ELR (cell line): ENCODE measurements at places on chromosomes 1 and 21.
A peak's percentile ranks its signal among the peaks of the same experiment; 100 is the strongest.

- DNase-seq: no peak
Measured at GRCh38 chr21:32239551-32239950, 39.3 kb downstream of the MIS18A start.

- no peak for DNase-seq
Measured at GRCh38 chr1:175265091-175265490, 72.5 kb upstream of the KIAA0040 start.

DNA sequence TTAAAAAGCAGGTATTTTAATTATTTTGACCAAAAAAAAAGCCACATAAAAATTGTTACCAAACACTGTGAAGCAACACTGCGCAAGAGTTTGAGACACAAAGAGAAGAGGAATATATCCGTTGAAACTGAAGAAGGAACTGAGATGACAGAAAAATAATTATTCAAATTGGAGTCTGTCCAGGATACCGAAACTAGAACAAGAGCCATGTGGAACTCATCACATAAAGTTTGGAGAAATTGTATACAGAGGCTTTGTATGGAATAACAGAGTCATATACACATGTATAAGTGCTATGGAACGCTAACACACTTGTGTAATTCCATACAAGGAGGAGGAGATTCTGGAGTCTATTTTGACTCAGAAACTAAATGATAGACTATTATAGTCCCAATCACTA lies 675.1 kb upstream of the ADGRL2 start:
- DNase-seq: no peak

DNA sequence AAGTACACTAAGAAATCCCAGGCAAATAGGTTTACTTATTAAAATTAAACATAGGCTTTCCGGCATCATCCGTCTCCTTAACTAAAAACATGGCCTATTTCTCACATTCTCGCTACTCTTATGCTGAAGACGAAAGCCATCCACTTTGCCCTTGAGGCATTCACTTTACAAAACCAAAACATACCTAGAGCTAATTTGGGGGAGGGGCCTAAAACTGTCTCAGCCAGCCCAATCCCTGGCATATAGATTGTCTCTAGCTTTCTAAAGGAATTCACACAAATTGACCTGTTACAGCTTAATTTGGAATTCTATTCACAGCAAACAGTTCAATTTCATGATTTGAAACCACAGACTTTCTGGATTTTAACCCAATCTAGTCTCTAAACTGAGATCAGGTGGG lies 34.8 kb downstream of the SLC35D1 start:
- no peak for DNase-seq

DNA sequence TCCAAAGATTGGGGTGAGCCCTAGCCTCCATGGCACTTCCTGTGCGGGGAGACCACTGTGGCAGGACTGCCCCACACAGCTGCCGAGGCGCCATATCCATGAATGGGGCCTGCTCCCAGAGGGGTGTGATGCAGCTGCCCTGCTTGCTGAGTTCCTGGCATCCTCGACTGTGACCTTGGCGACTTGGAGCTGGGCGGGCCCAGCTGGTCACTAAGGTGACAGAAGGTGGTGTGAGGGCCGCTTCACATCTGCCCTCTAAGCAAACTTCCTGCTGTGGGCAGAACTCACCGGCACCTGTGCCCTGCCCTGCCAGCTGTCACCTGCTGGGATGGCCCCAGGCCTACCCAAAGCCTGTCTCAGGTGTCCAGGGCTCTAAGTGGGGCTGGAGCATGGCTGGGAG lies 9.0 kb downstream of the TMEM61 start:
- no peak for DNase-seq

- DNase-seq: no peak
Measured at GRCh38 chr1:194903524-194903923, 1704.7 kb downstream of the KCNT2 start.

DNA sequence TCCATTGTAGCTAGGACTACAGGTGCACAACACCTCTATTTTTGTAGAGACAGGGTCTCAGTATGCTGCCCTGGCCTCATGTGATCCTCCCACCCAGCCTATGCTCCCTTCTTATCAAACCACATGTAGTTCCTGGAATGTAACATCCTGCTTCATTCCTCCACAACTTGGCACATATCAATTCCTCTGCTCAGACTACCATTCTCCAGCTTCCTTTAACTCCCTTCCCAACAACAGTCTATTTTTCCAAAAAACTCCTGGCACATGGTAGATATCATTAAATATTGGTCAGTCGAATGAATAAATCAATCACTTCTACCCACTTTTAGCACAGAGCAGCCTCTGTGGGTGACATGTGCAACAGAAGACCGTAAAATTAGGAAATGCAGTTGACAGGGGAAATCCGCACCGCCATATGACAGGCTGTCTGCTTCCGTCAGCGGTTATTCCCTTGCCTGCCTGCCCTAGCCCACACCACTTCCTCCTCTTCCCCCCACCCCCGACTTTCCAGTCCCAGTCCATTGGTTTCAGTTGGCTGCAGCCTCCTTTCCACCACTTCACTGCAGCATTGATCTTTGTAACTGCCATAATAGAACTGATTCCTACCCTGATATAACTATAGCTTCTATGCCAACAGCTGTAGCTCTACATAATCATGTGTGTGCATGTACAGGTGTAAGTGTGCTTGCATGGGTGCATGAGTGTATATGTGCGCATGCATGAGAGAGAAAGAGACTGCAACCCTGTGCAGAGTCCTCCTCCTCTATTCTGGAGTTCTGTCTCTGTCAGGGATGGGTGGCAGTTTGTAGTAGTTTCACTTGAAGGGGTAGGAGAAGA lies 6.8 kb upstream of the AKR1A1 start:
- DNase-seq: no peak

- no peak for DNase-seq
Measured at GRCh38 chr1:1938613-1939295, 19.7 kb upstream of the TMEM52 start.

GRCh38 chr1:71307451-71307850 lies 226.6 kb upstream of the ZRANB2 start:
- DNase-seq: peak; percentile 23

- DNase-seq: no peak
Measured at GRCh38 chr1:203667616-203668015, 41.0 kb downstream of the ATP2B4 start.

DNA sequence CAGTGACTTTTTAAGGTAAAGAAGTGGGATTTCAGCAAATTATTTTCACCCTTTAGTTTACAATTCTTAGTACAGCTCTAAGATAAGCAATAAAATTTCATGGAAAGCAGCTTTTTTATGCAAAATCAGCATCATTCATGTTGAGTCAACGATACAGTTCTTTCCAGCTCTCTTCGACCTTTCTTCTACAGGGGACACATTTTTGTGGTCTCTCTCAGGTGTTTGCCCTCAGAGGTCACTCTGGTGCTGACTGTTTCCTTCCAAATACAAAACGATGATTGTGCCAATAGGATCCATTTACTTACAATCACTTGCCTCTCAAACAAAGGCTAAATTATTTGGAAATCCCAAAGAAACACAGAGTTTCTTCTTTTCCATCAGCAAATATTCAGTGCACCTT lies 51.0 kb downstream of the PSMG1 start:
- DNase-seq: peak; percentile 49

GRCh38 chr1:111730706-111731105 lies 8.5 kb downstream of the INKA2 start:
- DNase-seq: no peak

DNA sequence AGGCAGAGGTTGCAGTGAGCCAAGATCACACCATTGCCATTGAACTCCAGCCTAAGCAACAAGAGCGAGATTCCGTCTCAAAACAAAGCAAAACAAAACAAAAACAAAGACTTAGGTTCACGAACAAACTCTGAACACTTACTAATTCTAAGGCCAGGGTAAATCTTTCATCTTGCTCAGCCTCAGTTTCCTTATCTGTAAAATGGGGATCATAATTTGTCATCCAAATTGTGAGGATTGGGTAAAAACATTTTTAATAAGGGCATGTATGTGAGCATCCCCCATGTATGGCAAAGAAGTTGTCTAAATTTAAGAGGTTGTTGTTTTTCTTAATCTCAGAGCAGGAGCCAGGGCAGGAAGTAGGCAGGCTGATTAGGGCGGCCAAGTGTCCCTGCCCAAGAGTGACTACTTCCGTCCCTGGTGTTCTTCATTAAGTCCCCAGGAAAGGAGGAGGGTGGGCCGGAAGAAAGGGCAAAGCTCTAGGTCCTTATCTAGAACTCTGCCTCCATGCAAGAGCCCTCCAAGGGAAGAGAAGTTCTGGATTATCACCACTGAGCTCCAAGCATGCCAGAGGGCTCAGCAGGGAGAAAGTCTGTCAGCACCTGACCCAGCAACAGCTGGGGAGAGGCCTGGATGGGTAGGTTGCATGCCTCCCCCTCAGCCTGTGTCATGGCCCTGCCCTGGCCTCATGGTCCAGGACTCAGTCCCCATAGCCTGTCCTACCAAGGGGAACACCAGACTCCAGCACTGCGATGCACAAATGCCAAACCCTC lies 49.9 kb upstream of the CLIC4 start:
- DNase-seq: no peak

- no peak for DNase-seq
Measured at GRCh38 chr1:29311352-29312030, 75.2 kb downstream of the PTPRU start.

GRCh38 chr1:6822530-6823359 lies 37.5 kb downstream of the CAMTA1 start:
- DNase-seq: no peak

DNA sequence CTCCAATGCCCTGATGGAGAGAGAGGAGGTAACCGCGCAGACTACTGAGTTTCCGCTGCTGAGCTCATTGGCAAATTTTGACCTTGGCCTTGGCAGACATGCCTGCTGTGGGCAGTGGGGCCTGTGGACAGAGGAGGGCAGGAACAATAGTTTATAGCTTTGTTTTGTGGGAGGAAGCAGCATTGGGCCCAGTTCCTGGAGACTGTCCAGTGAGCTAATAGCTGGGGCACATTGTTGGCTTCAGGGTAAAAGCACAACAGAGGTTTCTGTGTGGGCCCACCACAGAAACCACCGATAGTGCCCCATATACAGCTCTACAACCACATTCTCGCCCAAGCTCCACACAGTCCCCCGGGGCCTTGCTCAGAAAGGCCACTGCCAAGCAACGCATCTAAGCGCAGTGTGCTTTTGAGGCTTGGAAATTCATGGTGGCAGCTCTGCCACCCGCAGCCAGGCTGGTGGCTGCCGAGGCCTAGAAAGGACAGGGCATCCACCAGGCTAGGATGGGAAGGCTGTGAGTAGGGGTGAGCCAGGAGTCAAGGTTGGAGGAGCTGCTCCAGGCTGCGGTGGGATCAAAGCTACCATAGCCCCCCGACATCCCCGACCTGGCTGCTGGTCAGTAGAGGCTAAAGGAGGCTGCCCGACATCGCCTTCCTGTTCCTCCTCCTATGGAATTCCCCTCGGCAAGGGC lies 43.2 kb downstream of the NEK2 start:
- DNase-seq: no peak

DNA sequence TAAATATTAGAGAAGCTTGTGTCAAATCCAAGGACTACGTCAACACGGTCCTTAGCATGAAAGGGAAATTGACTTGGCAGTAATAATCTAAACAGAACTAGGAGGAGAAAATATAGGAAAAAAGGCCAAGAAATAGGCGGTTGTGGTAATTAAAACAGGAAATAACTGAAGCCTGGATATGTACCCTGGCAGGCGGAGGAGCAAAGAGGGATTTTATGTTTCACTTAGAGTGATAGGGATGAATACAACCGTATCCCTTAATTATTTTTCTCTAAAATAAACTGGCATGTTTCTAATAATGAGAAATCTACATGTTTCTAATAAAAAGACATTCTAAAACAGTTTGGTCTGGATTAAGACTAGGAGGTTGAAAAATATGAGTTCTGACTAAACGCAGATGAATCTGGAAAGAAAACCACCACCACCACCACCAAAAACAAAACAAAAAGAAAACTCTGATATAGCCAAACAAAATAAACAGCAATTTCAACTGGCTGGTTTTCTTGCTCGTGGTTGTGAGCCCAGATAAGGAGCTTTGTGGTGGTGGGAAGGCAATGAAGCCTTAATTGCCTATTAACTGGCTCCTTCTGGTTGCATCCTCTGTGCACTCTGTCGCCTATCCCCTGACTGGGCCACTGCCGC lies 334.2 kb upstream of the SNX7 start:
- peak; percentile 74 for DNase-seq

DNA sequence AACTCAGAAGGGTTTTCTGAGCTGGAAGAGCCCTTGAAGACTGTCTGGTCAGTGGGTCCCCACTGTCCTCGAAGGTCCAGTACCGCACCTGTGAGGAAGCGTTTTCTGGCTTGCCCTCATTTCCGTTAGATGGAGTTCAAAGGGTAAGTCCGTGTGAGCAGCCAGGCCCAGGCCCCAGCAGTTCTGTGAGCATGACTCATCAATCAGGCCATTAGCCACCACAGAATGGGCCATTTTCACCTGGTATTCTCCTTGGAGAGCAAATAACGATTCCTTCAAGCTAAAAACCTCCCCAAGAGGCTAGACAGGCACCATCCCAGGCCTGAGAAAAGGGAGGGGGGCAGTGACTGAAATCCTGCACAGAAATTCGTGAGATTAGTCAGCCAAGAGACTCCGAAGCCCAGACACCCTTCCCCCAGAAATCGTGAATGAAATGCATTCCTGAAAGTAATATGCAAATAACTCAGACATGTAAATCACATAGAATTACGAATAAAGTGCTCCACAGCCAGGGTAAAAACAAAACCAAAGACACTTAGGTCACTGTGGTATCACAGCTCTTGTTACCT lies 66.0 kb downstream of the BCAR3 start:
- DNase-seq: peak; percentile 80

GRCh38 chr1:68453060-68453670 lies 3.4 kb upstream of the RPE65 start:
- peak; percentile 65 for DNase-seq

GRCh38 chr1:25550155-25550506 lies 6.7 kb downstream of the LDLRAP1 start:
- DNase-seq: peak; percentile 64

GRCh38 chr1:53327182-53327913 lies 522 bp downstream of the LRP8 start:
- peak; percentile 60 for DNase-seq

- no peak for DNase-seq
Measured at GRCh38 chr1:55867304-55867843, 652.2 kb upstream of the USP24 start.

GRCh38 chr1:39721664-39722063 lies 17.0 kb upstream of the PPIE start:
- DNase-seq: no peak

- DNase-seq: no peak
Measured at GRCh38 chr1:11500881-11501280, 21.9 kb downstream of the DISP3 start.

- no peak for DNase-seq
Measured at GRCh38 chr1:236706183-236706582, 19.9 kb downstream of the ACTN2 start.

DNA sequence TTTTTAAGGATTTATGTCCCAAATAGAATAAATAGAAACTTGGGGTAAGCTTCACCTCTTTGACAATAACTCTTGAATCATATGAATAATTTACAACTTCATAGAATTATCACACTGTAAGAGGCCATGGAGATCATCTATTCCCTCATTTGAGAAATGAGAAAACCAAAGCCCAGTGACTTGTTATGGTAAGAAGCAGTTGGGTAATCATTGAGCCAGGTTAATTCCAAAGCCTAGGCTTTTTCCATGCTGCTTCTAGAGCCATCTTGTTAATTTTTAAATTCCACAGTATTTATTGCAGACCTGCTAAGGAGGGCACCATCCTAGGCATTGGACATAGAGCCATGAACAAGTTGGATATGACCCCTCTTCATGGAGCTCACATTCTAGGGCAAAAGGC lies 160.5 kb downstream of the CDC7 start:
- DNase-seq: no peak
